ENCODE measurements at places on chromosomes 5 and 9.

DNA sequence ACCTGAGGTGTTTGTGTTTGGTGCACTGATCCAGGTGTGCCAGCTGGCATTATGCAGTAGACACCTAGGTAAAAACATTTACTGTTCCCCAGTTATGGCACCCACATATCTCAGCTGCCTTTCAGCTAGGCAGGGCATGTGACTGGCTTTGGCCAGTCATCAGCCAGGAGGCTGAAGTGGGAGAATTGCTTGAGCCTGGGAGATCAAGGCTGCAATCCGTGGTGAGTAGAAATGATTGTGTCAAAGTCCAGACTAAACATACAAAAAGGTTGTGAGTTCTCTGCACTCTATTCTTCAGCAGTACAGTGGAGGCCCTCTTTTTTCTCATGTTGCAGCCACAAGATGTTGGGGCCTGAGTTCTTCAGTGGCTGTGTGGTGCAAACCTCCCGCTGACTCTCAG, 3.2 kb upstream of the FBLL1 start:
- no peak for DNase-seq

GRCh38 chr5:61894046-61894445, 412.0 kb upstream of the KIF2A start:
- no peak for DNase-seq

DNA sequence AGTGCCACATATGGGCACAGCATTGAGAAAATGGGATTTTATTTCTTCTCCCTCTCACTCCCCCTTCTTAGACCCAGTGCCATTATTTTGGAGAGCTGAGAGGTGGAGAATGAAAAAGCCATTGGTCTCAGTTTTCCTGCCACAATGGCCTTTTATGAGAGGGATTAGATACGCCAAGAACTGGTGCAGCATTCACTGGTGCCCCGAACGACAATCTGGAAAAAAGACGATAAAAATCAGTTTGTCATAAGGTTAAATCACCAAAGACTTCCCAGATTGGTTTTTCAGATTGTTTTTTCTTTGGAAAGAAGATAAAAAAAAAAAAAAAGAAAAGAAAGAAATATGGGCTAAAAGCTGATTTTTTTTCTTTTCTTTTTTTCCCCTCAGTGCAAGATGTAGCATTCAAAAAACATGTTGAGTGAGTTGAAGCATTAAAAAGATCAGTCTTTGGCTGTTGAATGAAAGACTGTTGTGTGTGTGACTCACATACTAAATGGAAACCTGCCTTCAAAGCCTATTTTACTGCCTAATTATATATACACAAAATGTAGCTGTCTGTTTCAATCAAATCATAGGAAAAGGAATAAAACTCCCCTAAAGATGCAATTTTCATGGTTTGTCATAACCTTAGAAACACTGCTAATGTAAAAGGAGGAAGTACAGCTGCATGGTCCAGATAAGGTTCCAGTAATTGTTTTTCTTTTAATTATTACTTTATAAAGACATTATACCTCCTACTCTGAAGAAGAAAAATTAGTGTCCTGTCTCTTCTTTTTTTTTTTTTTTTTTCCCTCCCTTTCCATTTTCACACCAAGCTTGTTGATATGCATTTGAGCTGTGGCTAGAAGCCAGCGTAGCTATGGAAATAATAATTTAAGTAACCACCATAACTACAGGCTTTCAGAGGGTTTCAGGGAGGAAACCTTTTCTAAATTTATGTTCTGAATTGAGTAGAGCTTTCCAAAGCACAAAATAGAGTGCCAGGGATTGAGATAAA, 27.2 kb upstream of the ZNF608 start:
- no peak for DNase-seq

- no peak for DNase-seq
Measured at GRCh38 chr9:15010581-15010980, 100.4 kb upstream of the FREM1 start.

- DNase-seq: no peak
Measured at GRCh38 chr5:173563246-173563645, 53.2 kb downstream of the BOD1 start.
